ENCODE measurements at places on chromosomes 11 and 22. TPM values are rescaled to one million over a fixed set of nuclear protein-coding genes. Genes with fewer than 3 reads are reported as not detected.

Gene ZNRF3
- total RNA-seq, result 7.2 TPM

Gene C22orf23
- total RNA-seq, result 0.10 TPM

Gene PGM2L1
- 32.7 TPM for total RNA-seq

Gene TEX12
- 0.29 TPM for total RNA-seq

Gene NECTIN1
- total RNA-seq, result 10.5 TPM

Gene HORMAD2
- not detected for total RNA-seq

Data from vein endothelial cell (primary cell).